ENCODE measurements at places on chromosomes 6 and 20.

GRCh38 chr20:34577061-34577460, 18.5 kb downstream of the MAP1LC3A start:
- DNase-seq, result no peak

DNA sequence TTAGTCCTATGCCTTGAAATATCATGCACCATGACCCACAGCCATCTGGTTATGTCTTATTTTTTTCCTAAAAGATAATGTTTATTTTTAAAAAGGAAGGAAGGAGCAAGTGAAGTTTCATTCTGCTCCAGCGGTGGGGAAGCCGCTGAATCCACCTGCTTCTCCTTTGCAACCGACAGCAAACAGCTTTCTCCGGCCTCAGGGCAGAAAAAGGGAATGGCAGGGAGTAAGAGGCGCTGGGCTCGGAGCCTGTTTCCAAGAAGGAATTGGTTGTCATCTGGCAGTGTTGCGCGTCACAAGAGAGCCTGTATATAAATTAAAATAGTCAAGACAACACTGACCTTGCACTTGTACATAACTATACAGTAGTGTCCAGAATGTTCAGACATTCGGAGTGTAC, 14.2 kb downstream of the GFRA4 start:
- no peak for DNase-seq

DNA sequence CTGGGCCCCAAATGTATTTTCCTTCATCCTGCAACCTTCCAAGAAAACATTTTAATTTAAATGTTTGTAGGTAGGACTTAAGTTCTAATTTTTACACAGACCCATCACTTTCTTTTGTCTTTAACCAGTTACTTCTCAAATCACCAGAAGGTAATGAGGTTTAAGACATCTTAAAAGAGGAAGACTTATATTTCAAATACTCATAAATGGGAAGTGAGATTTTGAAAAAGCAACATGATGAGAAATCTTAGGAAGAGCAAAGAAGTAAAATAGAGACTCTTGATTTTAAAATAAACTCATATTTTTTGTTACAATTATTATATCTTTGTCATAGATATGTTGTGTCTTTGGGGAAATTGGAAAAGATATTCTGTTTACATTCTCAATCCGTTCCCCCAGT, 82.3 kb downstream of the SYNE1 start:
- DNase-seq, result no peak

DNA sequence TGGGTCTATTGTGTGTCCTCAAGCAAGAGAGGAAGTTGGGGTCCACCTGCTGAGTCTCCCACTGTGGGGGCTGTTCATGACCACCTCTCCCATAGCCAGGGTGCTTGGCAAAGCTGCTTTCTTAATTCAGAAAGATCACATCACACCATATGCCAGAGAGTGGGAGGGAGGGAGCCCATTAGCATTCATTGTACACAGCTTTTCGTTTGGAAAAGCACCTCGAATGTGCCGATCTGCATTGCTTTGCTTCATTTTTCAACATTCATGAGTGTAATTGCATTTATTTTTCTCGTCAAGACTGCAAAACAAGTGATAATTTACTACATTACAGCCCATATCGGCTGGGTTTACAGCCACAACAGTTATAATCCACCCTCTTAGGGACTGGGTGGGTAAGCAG, 327.3 kb downstream of the PTPRT start:
- DNase-seq, result no peak

- no peak for DNase-seq
Measured at GRCh38 chr6:26457264-26457805, 420 bp upstream of the BTN2A1 start.

GRCh38 chr6:32950449-32950848, 2.4 kb downstream of the HLA-DMA start:
- DNase-seq, result no peak

- no peak for DNase-seq
Measured at GRCh38 chr20:16279320-16279719, 293.9 kb downstream of the KIF16B start.

DNA sequence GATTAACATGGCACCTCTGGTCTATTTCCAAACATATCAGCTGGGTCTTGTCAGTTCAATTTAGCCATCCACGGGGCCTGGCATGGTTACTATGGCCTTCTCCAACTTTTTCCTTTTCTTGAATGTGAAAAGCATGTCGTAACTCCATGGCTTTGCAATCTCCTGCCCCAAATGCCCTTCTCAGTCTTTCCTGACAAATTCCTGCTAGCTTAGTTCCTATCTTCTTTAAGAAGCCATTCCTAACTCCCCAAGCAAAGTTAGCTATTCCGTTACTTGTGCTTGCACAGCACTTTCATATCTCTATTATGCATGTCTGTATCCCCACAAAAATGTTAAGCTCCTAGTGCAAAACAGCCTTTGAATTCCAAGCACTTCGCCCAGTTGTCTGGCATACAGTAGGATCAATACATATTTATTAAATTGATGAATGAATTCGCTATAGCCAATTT, 105.6 kb downstream of the AIG1 start:
- DNase-seq, result no peak

DNA sequence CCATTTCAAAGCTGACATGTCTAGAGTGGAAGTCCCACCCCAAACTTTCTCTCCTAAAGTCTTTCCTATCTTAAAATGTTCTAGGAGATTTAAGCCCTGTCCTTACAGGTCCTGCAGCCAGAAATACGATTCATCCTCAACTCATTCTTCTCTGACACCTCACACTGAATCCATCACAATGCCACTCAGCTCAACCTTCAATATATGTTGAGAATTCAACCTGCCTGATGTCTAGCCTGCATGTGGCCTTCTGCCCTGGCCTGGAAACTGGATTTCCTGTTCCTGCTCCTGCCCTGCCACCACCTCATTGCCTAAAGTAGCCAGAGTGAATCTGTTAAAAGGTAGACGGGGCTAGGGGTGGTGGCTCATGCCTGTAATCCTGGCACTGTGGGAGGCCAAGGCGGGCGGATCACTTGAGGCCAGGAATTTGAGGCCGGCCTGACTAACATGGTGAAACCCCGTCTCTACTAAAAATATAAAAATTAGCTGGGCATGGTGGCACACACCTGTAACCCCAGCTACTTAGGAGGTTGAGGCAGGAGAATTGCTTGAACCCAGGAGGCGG, 345.9 kb downstream of the CDH26 start:
- DNase-seq, result no peak

GRCh38 chr6:170288091-170288631, 2.7 kb downstream of the DLL1 start:
- DNase-seq, result no peak

- no peak for DNase-seq
Measured at GRCh38 chr6:27468334-27468733, 4.6 kb downstream of the ZNF184 start.

DNA sequence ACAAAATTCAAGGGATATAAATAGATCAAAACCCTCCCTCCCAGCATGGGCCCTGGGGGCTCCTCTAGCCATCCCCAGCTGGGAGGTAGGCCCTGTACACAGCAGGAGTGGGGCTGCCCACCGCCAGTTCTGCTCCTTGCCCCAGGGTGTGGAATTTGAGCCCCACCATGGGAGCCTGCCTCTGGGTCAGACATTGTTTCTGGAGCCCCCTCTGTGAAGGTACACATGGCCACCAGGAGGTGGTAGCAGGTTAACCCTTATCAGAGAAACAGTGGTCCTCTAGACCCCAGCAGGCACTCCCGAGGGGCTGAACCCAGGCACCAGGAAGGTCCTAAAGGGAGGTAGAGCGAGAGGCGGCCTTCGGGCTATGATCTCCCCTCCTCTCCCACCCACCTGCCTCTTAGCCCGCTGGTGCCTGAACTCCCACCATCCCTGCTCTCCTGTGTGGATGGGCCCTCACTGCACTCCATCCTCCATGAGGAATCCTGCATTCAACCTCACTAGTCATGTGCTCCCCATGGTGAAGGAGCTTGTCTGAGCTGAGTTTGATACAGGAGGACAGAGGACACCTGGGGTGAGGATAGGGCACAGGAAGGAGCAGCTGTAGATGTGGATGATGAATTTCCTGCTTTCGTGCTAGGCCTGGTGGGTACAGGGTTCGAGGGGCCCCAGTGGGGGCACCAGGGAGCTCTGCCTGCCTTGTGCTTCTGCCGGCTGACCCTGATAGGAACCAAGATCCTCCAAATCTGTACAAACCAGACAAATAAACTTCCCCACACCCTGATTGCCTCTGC, 114.9 kb downstream of the GRM4 start:
- no peak for DNase-seq

DNA sequence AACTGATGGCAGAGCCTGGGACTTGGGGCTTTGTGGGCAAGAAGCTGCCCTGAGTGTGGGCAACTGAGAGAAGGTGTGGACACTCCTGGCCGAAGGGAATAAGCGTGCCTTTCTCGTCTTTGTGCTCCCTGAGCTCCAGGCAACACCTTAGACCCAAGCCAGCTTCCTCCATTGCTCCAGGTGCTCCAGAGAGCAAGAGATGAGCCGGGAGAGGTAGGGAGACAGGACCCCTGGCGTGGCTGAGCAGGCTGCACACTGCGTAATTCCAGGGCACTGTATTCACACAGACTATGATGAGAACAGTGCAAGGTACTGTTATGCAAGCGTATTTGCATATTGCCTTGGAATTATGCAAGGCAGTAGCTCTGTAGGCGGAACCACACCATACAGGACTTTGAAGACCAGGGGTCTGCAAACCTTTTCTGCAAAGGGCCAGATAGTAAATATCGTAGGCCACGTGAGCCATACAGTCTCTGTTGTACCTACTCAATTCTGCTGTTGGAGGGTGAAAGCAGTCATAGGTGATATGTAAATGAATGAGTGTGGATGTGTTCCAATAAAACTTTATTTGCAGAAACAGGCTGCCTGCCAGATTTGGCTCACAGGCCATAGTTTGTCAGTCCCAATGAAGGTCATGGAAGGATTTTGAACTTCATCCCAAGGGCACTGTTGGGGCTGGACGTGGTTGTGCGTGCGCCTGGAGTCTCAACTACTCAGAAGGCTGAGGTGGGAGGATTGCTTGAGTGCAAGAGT, 42.1 kb upstream of the FAM83D start:
- no peak for DNase-seq

DNA sequence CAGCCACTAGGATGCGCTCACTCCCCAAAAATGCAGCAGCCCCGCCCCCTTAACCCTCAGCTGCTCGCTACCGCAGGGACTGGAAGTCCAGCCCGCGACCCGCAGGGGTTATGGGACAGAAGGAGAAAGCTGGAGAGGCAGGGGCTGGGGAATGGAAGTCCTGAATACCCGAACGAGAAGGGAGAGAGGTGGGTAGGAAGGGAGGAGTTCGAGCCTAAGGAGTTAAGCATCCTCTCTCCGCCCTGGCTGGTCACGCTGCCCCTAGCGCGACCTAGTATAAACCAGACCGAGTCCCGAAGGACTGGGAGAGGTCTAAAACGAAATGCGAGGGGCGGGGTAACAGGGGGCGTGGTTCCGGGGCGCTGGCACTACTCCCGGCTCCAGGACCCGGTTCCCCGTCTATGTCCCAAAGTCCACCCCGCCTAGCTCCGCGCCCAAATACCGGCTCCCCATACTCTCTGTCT, 448 bp upstream of the DDAH2 start:
- DNase-seq, result peak; percentile 77

DNA sequence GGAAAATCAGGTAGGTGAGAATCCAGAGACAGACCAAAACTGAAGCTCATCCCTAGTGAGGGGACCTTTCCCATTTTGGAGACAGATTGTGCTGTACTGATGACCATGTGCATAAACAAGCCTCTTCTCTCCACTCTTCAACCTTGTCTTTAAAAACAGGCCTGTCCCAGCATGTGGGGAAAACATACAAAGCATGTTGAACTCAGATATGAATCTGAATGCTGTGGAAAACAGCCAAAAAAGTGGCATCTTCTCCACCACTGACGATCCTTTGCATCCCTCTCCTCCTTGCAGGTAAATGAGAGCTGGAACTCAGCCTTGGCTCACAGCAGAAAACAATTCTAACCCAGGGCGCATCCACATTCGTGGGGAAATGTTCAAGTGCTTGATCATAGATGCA, 123.7 kb upstream of the FOXQ1 start:
- DNase-seq, result no peak

DNA sequence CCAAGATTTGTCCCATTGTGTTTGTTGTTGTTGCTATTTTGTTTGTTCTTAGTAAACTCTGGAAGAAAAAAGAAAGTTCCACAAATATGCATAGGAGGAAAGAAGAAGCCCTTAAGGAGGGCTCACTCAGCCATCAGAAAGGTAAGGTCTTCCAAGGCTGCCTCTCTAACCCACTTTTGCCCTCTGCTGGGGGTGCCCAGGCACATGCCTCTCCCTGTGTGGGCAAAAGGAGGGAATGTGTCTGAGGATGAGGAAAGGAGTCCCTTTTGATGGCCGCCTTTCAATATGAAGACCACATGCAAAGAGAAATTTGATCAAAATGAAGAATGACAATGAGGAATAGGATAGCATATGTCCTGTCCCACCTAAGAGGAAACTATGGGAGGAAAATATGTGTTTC, 248.2 kb upstream of the POU3F2 start:
- no peak for DNase-seq

DNA sequence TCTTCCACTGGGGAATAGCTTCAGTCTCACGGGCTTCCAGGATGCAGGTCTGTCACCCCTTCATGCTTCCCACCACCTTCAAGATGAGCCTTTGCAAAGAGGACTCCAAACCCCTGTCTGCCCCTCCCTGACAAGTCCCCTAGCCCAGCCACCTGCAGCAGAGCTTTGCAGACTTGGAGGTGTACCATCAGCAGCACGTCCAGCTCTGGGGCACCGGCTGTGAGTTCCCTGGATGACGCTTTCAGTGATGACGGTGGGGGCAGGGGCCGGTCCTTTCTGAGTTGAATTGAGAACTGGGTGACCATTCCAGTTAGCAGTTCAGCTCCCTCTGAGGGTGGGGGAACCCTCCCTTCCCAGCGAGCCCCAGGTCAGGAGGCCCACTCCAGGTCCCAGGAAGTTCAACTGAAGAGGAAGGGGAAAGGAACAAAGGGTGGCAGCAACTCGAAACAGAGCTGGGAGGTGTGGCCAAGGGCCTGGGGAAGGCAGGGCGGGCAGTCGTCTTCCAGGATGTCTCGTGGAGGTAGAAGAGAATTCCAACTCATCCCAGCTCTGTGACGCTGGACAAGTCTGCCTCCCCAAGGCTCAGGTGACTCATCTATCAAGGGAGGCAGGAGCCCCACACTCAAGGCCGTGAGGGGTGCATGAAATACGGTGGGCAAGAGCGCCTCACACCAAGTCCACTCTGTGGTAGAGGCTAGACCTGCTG, 86.0 kb downstream of the PTPN1 start:
- DNase-seq, result no peak

GRCh38 chr20:17525650-17526049, 5.5 kb downstream of the BFSP1 start:
- DNase-seq, result no peak
